ENCODE measurements at places on chromosomes 11 and 22.
A peak's percentile ranks its signal among the peaks of the same experiment; 100 is the strongest.

- no peak for DNase-seq
These were observed 6.8 kb upstream of the HEPACAM start for GRCh38 chr11:124942466-124943253.

DNA sequence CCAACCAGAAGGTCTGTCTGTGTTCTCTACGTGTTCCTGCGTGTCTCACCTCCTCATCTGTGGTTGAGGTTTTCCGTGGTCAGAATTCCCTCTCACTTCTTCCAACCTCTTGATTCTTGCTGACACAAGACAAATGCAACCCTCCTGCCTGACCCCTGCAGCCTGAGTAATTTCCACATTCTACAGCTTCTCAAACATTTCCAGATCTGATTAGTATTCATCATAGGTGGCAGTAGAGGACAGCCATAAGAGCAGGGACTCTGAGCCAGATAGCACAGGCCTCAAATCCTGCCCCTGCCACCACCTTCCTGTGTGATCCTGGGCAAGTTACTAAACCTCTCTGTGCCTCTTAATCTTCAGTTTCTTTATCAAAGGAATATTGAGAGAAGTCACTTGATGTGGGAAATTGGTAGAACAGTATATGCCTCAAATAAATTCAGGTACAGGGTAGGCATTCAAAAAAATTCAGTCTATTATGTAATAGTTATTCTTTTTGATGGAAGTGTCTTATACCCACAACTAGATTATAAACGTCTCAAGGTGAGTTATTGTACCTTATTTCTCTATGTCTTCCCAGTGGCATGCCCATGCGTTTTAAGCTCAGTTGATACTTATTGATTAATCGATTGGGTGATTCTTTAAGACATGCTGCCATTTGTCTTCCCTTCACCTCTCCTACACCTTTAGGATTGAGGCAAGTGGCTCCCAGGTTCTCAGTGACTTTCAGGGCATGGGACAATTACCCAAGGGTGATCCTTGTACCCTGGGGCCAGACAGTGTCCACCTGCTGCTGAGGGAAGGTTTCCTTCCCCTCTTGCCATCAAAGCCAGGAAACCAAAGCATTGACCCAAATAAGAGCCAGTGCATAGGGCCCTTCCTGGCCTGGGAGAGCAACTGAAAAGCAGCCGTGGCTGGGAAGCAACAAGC is 19.6 kb downstream of the POU2AF1 start:
- no peak for DNase-seq

DNA sequence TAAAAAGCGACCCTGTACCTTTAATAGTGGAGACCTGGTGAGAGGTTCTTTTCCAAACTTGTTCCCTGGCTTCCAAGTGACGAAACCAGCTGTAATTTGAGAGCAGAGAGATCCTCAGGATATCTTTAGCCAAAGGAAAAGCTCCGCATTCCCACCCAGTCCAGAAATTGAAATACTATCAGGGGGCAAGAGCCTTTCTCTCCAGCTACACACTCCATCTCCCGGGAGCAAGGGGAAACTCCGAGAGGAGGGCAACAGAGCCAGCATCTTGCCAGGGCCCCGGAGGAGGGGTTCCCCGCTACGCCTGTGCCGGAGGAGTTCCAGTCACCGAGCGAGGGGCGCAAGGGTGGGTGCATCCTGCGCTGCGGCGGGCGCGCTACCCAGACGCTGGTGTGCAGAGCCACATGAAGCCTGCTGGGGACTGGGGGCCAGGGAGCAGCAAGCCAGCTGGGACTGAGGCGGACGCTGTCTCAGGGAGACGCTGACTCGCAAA is at the start of gene FIBIN:
FIBIN (plus strand) TSS at position 148 of the 493 bp plus-strand sequence. CDS start 415 bp downstream, outside the sequence.
- DNase-seq = no peak

DNA sequence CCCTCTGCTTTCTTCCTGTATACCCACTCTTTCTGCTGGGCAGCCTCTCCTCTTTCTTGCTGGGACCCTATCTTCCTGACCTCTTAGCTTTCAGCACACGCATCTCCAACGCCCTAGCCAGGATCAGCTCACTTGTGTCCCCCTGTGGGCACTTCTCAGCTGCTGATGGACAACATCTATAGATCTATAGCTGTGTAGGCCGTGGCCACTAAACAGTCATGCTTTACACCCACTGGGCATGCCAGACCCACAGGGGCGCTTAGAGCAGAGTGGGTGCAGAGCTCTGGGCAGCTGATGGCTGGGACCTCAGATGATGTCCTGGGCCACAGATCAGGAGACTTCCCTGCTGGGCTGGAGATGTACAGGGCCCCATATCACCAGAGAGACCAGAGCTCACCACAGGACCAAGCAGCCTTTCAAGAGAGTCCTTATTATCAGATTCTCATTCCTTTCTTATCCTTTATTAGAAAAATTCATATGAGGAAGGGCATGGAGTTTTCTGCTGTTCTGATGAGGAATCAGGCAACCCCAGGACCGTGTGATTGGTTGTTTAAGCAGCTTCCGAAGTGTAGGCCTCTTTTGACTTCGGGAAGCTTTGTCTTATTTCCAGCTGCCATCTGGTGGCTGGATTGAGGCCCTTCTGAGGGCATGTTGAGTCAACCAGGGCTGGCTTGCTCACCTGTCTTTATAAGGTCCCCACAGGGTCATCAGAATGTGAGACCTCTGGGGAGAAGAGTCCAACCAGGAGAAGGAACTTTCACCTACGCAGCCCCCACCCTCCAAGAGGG is 60.5 kb downstream of the OSBP2 start:
- DNase-seq = peak; percentile 22

GRCh38 chr11:72614381-72614780 is 59.8 kb downstream of the PDE2A start:
- DNase-seq = no peak

DNA sequence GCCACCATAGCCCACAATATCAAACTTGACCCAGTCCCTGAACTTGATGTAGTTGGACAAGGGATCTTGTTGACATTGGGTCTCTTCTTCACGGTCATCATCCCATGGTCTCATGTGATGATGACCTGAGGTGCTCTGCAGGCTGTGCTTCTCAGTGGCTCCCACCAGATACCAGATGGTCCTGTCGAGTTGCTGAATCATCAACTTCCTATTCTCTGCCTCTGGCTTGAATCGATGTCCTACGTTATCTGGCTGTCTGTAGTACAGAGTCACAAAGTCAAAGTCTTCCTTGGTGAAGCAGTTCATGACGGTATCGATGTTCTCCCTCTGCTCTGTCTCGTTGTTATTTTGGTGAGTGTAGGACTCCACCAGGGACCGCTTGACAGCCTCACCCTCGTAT is 145.7 kb upstream of the ALDH3B2 start:
- no peak for DNase-seq

DNA sequence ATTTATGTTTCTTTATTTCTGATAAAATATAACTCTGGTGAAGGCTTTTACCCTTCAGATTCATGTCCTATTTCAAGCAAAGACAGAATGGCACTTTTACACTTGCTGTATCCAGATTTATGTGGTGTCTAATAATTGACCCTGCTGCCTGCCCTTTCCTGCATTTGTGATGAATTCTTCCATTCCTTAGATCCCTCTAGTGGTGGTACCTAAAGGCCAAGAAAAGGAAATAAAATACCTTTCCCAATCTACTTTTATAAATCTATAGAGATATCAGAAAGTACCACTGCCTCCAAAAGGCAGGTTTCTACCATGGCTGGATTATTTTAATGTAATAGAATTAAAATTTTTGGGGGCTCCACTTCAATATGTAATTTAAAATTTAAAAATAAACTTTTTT is 34.2 kb downstream of the CCDC81 start:
- DNase-seq = no peak

DNA sequence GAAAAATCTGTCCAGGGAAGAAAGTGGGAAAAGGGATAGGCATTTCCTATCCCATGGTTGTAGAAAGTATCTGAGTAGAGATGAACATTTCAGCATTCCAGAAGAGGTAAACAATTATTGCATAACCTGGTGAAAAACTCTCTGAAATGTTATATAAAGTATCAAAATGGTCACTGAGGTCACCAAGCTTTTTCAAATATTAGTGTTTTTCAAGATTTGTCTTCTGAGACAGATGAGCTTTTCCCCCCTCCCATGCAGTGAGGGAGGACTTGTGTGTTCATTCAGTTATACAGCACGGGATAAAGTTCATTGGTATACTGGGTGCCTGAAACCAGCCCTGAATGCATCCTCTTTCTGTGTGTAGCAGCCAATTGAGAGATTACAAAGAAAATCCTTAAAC is 1.9 kb upstream of the DEPDC7 start:
- no peak for DNase-seq

Measured in NCI-H1105 treated with DMSO at 0.1 percent for 48 hours (cell line).